ENCODE measurements at places on chromosomes 7 and 10. TPM values are rescaled to one million over a fixed set of nuclear protein-coding genes. Genes with fewer than 3 reads are reported as not detected.

- no peak for DNase-seq
Measured at GRCh38 chr10:60604342-60604741, 173.9 kb upstream of the CDK1 start.

DNA sequence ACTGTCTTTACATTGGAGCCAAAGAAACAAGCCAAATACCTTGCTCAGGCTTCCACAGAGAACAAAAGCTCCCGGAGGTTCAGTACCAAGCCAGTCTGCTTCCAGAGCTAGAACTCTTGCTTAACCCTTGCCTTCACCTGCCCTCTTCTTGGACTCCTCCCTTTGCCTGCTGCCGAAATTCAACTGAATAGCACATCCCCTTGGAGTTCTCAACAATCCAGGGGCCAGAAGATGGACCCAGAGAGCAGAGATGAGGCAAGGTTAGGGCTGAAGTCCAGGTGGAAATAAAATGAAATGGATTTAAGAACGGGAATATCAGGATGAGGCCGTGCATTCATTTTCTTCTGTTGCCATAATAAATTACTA is 876 bp upstream of the PIK3AP1 start:
- no peak for DNase-seq

- no peak for DNase-seq
Measured at GRCh38 chr7:114940220-114940619, 18.3 kb downstream of the MDFIC start.

DNA sequence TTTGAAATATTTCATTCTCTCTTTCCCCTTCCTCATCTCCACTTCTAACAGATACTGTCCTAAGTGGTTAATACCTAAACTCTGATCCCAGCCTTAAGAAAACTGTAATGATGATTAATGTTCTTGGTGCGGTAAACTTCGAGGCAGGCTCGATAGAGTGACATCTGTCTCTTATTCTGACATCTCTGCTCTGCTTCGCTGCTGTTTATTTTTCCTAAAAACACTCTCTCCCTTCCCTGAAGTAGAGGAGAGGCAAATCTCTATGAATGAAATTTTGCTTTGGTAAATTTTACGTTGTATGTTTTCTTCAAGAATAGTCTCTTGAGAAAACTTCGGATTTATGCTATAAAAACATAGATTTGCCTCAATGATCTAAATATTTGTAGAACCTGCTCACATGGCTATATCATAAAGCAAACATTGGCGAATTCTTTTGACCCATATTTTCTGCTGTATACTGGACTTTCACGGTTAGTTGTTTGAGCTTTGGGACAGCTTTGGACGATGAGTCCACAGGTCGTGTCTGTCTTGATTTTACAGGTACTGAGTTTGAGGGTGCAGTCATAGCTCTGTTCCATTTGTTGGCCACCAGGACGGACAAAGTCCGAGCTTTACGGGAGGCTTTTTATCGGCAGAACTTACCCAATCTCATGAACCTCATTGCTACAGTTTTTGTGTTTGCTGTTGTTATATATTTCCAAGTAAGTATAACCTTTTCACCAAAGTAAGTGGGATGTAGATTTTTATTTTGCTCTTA is 27.1 kb downstream of the SEC61A2 start:
- DNase-seq = peak; percentile 19

- DNase-seq = peak; percentile 44
Measured at GRCh38 chr10:93701866-93702209, 554 bp downstream of the FRA10AC1 start.

DNA sequence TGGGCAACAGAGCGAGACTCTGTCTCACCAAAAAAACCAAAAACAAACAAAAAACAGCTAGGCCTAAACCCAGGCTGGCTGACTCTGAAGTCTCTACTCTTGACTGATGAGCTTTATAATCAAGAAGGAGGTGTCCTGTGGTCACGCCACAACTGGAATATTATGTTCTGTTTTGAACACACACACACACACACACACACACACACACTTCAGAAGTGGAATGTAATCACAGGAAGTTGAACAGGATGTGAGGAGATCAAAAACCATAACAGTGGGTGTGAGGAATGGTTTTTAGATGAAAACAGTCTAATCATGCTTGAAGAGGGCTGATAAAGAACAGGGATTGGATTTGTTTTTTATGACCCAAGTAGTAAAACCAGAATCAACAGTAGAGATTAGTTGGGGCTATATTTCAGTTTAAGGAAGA is 51.1 kb upstream of the IL6 start:
- DNase-seq = no peak

DNA sequence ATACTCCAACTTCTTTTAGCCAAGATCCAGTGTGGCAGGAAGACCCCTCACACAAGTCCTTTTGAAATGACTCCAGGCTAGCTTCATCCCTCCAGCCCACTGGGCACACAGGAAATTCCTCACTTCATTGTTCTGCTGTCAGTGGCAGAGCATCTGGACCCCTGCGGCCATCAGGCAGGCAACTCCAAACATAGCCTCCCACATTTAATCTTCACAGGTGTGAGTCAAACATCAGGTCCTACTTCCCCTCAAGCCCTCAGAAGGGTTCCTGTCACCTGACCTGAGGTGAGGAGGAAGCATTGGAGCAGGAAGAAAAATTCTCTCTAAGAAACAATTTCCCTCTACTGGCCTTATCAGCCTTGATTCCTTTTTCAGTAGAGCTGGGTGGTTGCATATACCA is 51.1 kb upstream of the C1GALT1 start:
- DNase-seq = no peak

GRCh38 chr7:98222533-98223195 is 11.4 kb downstream of the BHLHA15 start:
- no peak for DNase-seq

- no peak for DNase-seq
Measured at GRCh38 chr10:70546584-70546983, 56.0 kb downstream of the PRF1 start.

DNA sequence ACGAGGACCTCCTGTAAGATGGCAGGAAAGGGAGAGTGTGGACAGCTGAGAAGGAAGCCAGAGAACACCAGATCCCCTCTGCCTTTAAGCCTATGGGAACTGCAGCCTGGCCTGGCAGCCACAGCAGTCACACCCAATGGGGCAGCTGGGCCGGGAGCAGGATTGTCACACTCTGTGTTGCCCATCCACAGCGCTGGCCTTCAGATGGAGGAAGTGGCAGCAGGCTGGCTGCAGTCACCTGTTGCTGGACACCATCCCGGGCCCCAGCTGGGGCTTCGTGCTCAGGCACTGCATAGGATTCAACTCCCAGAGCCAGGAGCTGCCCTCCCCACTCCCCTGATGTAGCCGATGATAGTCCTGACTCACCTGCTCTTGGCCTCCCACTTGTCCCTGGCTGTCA is 114.4 kb downstream of the COL13A1 start:
- DNase-seq = no peak

- DNase-seq = no peak
Measured at GRCh38 chr7:28230261-28230660, 49.7 kb upstream of the JAZF1 start.

- no peak for DNase-seq
Measured at GRCh38 chr7:75635036-75635435, 103.7 kb downstream of the HIP1 start.

DNA sequence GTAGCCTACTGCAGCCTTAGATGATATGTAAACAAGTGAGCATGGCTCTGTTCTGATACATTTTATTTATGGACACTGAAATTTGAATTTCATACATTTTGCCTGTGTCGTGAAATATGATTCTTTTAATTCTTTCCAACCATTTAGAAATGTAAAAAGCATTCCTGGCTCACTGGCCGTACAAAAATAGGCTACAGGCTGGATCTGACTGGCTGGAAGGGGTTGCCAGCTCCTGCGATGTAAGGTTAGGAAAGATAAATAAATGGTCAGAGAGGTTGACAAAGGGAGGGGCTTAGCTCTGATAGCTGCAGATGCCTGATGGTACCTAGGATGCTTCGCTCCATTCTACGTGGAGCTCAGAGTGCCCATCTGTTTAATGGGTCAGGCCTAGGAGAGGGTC is 3.4 kb downstream of the ADCYAP1R1 start:
- no peak for DNase-seq

ARID5B gene
- total RNA-seq = 5.9 TPM

LRRC18 gene
- not detected for total RNA-seq

SMNDC1 gene
- 9.8 TPM for total RNA-seq

KCP gene
- 11.7 TPM for total RNA-seq

NXPH1 gene
- total RNA-seq = not detected

ORC5 gene
- 21.9 TPM for total RNA-seq

CALHM3 gene
- total RNA-seq = 0.30 TPM

FAM131B gene
- total RNA-seq = not detected

CACNB2 gene
- total RNA-seq = not detected

CRPPA gene
- 0.07 TPM for total RNA-seq
